ENCODE measurements at places on chromosomes 6 and 20.

GRCh38 chr20:53652859-53653517 is 59.3 kb upstream of the ZNF217 start:
- no peak for DNase-seq

DNA sequence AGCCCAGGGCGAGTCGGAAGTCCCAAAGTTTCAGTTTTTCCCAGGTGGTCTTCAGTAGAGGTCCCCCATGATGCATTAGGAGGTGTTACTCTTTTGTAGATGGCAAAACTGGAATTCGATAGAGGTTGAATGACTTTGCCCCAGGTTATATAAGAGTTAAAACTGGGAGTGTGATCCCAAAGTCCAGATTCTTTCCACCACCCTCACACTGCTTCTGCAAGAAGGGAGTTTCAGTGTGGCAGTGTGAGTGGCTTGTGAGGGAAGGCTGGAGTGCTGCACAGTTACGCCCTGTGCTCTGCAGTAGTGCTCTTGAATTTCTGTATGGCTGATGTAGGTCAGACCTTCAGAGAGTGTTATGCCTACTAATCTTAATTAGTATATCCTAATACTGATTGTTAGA is 29.8 kb downstream of the NDUFAF5 start:
- no peak for DNase-seq

DNA sequence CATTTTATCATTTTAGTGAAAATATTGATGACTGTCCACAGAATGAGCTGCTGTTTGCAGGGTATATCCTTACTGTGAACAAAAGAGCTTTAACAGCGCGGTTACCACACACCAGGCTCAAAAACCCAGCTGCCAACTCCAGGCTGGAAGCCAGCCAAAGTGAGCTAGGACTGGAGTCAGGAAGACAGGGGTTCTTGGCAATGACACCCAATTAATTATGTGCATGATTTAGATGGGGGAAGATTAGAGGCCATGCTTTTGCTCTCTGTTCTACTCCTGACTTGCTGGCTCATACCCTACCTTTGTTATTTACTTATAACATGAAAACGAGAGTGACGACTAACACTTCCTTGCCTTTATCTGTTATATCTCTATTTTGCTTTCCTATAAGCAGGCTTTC is 128.9 kb upstream of the SHLD1 start:
- no peak for DNase-seq

GRCh38 chr20:32742322-32743236 is 688 bp downstream of the COMMD7 start:
- no peak for DNase-seq

- DNase-seq: no peak
These were observed 20.8 kb downstream of the ZDHHC14 start for GRCh38 chr6:157401734-157402338.

DNA sequence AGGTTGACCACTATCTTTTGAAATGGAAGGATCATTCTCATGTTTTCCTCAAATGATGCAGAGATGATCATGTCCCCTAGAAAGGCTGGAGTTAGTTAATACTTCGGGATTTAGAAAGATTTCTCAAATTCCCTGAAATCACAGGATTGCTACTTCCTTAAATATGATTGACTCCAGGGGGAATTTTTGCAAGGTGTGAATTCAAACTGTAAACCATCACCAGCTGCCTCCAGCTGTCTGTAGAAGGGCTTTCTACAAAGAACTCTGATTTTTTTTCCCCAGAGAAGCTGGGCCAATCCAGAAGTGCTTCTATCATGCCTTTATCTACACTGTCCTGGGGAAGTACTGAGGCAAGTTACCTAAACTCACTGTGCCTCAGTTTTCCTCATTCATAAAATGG is 114.5 kb downstream of the EDN1 start:
- DNase-seq: no peak

GRCh38 chr6:169991913-169992312 is 240.5 kb downstream of the ERMARD start:
- DNase-seq: no peak

DNA sequence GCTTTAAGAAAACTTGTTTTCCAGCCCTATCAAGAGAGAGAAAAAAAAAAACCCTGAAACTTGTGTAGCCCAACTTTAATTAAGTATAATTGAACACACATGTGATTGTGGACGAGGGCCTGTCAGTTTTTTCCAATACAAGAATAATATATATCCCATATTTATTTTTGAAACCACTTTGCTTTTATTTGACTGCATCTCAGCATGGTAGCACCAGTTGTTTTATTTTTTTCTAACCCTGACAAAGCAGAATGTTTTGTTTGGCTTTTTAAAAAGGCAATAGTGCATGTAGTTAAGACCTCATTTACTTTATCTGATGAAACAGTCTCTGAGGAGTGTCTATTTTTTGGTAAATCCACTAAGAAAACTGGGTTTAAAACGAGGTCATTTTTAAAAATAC is 257.7 kb downstream of the CDKAL1 start:
- no peak for DNase-seq

- no peak for DNase-seq
These were observed 12.1 kb downstream of the COL21A1 start for GRCh38 chr6:56235245-56235644.

- DNase-seq: no peak
These were observed 482.3 kb upstream of the SOX4 start for GRCh38 chr6:21111093-21111725.

GRCh38 chr6:44598679-44599078 is 211.2 kb downstream of the CDC5L start:
- DNase-seq: no peak

GRCh38 chr20:4045741-4046140 is 30.4 kb upstream of the RNF24 start:
- no peak for DNase-seq

GRCh38 chr6:96841345-96841744 is 4.1 kb upstream of the GPR63 start:
- DNase-seq: no peak

All from stimulated activated CD4-positive, alpha-beta T cell treated with anti-CD3 and anti-CD28 coated beads, Interleukin-15, amount 100 ng/mL, for 1 hour (primary cell).